ENCODE measurements at places on chromosomes 5 and 9. TPM values are rescaled to one million over a fixed set of nuclear protein-coding genes. Genes with fewer than 3 reads are reported as not detected.

INSYN2B gene
- total RNA-seq: 0.43 TPM

GCNT4 gene
- 3.6 TPM for total RNA-seq

RANBP3L gene
- total RNA-seq: not detected

CRB2 gene
- under 0.01 TPM for total RNA-seq

FYB1 gene
- 1.4 TPM for total RNA-seq

IRX2 gene
- total RNA-seq: 22.2 TPM

HAVCR1 gene
- not detected for total RNA-seq

QRFP gene
- total RNA-seq: not detected

CCL27 gene
- not detected for total RNA-seq

CHSY3 gene
- total RNA-seq: 1.4 TPM

PCDHB15 gene
- total RNA-seq: 0.24 TPM

MYOT gene
- not detected for total RNA-seq

PFN3 gene
- total RNA-seq: not detected

SLC46A2 gene
- total RNA-seq: not detected

TRIP13 gene
- 7.5 TPM for total RNA-seq

ITGA2 gene
- total RNA-seq: 76.4 TPM

ABO gene
- total RNA-seq: under 0.01 TPM

All from tracheal epithelial cell (primary cell).